Kidney (tissue), 22 donors: ENCODE measurements at places on chromosomes 11 and 22. TPM values are rescaled to one million over a fixed set of nuclear protein-coding genes. Genes with fewer than 3 reads are reported as not detected.

PRR33 gene
- not detected for polyA plus RNA-seq

TSG101 gene
- 91.7 TPM for polyA plus RNA-seq

CAT gene
- 208 TPM for polyA plus RNA-seq

KCNQ1OT1 gene
- 0.22 TPM for polyA plus RNA-seq

VEGFB gene
- polyA plus RNA-seq: 157 TPM

KIF18A gene
- polyA plus RNA-seq: 0.39 TPM

OR8G1 gene
- polyA plus RNA-seq: not detected

OR6T1 gene
- polyA plus RNA-seq: not detected

MAP4K2 gene
- 15.4 TPM for polyA plus RNA-seq

APOL5 gene
- not detected for polyA plus RNA-seq

CDKN1C gene
- 192 TPM for polyA plus RNA-seq

PGA5 gene
- polyA plus RNA-seq: not detected

C11orf86 gene
- 0.92 TPM for polyA plus RNA-seq

KRTAP5-9 gene
- not detected for polyA plus RNA-seq

SCGB1A1 gene
- not detected for polyA plus RNA-seq

BTG4 gene
- not detected for polyA plus RNA-seq

SLC22A12 gene
- polyA plus RNA-seq: 85.9 TPM

KMT2A gene
- 5.6 TPM for polyA plus RNA-seq

GPR83 gene
- not detected for polyA plus RNA-seq

C11orf91 gene
- not detected for polyA plus RNA-seq

PDHX gene
- polyA plus RNA-seq: 29.6 TPM

EMID1 gene
- 25.5 TPM for polyA plus RNA-seq

CYP2D6 gene
- 0.39 TPM for polyA plus RNA-seq

POU2AF2 gene
- polyA plus RNA-seq: not detected

PRSS23 gene
- polyA plus RNA-seq: 53.4 TPM
